ENCODE measurements at places on chromosomes 12 and 14.

- DNase-seq, result no peak
These were observed 219.2 kb upstream of the SSTR1 start for GRCh38 chr14:37988472-37988871.

DNA sequence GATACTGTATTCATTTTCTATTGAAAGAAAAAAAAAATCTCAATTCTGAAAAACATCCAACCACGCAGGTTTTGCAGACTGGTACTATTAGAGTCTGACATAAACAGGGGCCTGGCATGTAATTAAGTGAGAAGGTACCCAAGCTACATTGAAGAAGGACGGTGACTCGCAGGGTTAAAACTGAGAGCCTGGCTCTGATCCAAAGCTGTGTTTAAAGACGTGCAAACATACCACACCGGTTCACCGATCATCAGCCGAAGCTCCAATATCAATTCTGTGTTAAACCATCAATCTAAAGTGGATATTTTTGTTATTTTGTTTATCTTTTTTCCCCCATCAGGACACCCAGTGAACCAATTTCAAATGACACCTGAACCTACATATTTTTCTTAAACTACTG lies 108.1 kb upstream of the DIO3 start:
- DNase-seq, result no peak

DNA sequence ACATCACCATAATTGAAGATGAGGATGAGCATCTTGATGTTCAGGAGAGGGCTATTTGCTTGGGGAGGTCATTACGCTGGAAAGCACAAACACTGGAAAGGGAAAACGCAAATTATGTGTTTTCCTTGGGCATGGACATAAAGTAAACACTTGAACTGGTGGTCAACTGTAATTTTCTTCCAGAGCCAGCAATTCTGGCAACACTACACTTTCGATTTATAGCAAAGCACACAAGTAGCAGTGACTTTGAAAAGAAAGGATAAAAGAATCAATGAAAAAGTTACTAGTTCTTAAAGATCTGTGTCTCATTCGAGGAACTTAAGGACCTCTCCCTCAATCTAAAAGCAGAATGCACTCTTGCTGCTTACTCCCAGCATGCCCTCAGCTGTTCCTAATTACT lies 2.2 kb downstream of the CLEC14A start:
- no peak for DNase-seq

- DNase-seq, result no peak
These were observed 197.8 kb upstream of the FRMD6 start for GRCh38 chr14:51453869-51454268.

GRCh38 chr14:54805070-54805444 lies 97.6 kb downstream of the GCH1 start:
- DNase-seq, result no peak

GRCh38 chr12:99436584-99436983 lies 211.0 kb upstream of the GARIN6 start:
- no peak for DNase-seq

GRCh38 chr12:52587563-52587962 lies 13.7 kb downstream of the KRT72 start:
- no peak for DNase-seq

DNA sequence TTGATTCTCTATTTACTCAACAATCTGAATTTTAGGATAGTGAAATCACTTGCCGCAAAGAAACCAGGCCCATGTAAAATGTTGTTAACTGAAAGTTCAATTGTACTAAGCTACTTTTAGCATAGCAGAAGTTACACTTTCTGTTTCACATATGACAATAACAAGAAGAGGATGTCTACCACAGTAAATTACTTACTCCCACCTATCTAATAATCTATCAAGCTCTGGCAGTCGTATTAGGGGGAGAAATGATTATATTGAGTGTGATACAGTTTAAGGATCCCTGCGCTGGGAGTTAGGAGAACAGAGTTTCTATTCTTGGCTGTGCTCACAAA lies 66.5 kb upstream of the CAND1 start:
- DNase-seq, result no peak

- no peak for DNase-seq
These were observed 27.3 kb downstream of the SFSWAP start for GRCh38 chr12:131738196-131738595.

DNA sequence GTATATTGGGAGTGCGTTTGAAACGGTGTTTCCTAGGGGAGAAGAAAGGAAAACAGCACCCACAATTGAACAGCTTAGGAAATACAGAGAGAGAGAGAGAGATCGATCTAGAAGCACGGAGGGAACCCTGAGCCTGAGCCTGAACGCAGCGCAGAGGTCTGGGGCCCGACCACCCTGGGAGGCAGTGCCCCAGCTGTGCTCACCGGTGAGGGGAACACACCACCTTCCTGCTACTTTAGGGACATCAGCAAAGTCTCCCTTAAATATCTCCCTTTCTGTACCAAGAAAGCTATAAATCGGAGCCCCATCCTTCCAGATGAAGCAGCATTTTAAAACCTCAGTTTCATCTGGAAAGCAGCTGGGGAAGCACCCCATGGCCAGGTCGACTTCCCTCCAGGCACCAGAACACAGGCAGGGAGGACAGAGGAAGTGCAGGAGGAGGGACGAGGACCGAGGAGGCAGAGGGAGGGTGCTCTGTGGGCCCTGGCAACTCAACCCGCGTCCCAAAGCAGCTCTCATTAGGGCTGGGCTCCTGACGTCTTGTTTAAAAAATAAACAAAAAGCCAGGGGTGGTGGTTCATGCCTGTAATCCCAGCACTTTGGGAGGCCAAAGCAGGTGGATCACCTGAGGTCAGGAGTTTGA lies 12.2 kb downstream of the RIMBP2 start:
- no peak for DNase-seq

DNA sequence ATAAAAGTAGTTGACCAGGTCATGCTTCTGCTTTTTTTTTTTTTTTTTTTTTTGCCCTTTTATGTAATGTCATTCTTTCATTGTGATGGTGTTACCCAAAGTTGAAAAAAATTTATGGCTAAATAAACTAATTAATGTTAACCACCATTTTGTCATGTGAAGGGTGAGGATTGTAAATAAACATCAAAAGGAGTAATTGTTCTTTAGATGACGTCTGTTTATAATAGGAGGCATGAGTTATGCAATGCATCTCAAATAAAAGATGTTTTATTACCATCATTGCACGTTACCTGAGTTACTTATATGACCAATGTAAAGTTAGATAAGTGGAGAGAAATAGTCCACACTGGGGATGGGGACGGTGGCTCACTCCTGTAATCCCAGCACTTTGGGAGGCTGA lies 349.9 kb upstream of the PDE3A start:
- no peak for DNase-seq

GRCh38 chr12:52759218-52759617 lies 17.9 kb downstream of the KRT76 start:
- DNase-seq, result no peak

- DNase-seq, result no peak
These were observed 3.3 kb downstream of the FLRT2 start for GRCh38 chr14:85533023-85533860.

- no peak for DNase-seq
These were observed 78.9 kb upstream of the CCND2 start for GRCh38 chr12:4194668-4195067.

- no peak for DNase-seq
These were observed 35.1 kb downstream of the ARL1 start for GRCh38 chr12:101372431-101372830.

- DNase-seq, result no peak
These were observed 41.9 kb downstream of the SLC38A4 start for GRCh38 chr12:46783871-46784270.

- DNase-seq, result peak; percentile 31
These were observed 1.5 kb downstream of the SLC8B1 start for GRCh38 chr12:113333418-113333750.

GRCh38 chr12:48980389-48980952 lies 2.3 kb downstream of the WNT1 start:
- DNase-seq, result no peak

GRCh38 chr14:77327111-77327510 lies 6.3 kb downstream of the GSTZ1 start:
- no peak for DNase-seq

GRCh38 chr14:70077720-70078119 lies 111.0 kb downstream of the SLC8A3 start:
- no peak for DNase-seq

DNA sequence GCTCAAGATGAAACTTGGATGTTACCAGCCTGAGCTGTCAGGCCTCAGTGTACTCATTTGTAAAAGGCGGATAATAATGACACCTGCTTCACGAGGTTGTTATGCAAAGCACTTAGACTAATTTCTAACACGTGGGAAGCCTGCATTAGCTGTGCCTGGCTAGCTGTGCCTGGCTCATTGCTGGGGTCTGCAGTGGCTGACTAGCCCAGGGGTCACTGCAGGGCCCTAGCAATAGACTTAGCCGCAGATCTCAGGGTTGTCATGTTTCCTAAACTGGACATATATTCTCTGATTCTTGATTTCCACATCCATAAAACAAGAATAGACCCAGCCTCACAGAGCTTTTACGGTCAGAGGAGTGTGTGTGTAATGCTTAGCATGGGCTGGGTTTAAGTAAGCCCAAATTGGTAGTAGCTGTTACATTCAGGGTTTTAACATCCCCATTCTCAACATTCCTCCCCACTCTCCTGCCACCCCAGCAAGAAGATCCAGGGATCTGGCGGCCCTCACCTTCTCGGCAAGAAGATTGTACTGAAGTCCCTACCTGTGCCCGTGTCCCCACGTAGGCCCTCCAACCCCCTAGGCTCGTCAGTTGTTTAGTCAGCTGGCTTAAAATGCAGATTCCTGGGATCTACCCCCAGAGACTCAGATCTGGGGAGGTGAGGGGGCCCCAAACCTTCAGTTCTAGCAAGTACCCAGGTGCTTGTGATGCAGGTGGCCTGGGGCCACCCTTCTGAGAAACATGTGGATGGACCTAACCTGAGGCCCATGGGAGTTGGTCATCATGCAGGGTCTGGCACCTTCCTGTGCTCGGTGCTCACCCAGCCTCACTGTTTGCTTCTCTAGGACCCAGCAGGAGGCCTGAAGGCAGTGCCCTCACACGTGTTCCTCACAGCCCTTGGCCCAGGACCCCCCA lies 8.6 kb downstream of the NR4A1 start:
- no peak for DNase-seq

DNA sequence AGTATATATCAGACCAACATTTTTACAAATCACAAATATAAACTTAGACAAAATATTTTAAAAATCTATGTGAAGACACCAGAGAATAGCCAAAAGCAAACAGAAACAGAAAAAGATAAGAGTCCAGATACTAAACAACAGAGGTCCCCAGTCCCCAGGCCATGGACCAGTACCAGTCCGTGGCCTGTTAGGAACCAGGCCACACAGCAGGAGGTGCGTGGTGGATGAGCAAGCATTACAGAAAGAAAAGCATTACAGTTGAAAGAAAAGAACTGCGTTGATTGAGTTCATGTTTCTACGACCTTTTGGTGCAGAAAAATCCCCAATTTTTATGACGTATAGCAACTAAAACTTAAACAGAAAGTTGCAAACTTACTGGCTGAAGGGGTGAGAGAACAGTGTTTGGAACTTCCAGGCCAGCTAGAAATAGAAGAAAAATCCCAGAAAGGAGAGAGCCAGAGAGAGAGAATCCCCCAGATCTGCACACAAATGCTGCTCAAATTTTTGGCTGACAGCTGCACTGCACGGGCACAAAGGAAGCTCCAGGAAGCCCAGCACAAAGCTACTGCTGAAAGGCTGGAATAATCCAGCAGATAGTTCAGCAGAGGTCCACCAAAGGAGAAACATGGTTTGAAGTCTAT lies 159.6 kb upstream of the C14orf180 start:
- DNase-seq, result no peak

GRCh38 chr12:57896434-57897201 lies 44.7 kb upstream of the ATP23 start:
- DNase-seq, result peak; percentile 70

DNA sequence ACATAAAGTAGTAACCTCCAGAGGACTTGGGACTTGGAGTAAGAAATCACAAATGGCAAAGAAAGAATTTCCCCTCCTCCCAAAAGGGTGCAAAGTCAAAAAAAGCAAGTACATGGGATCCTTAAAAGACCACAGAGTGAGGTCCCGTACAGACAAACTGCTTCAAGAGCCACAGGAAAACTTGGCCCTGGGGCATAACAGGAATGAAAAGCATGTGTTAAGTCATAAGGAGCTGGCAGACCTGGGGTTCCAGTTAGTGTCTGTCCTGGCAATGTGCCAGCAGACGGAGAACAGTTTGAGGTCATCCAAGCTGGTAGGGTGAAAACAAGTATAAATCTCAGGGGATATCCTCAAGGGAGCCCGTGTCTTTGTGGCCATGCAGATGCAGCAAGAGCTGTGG lies 73.2 kb downstream of the HSD17B6 start:
- no peak for DNase-seq

DNA sequence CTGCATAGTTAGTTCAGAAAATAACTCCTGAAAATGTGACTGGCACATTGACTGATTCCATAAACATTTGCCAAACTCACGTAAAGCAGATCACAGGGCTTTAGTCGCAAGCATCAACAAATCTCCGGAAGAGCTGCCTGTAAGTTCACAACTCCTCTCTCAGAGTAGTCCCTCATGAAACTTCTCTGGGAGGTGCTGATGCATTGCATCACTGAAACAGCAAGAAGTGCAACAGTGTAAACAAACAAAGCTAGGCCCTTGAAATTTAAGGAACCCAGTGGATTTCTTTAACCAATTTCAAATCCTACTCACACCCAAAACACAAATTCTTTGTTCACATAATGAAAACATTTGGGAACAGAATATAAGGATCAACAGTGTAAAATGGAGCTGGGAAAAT lies 1691.7 kb upstream of the FLRT2 start:
- DNase-seq, result no peak

DNA sequence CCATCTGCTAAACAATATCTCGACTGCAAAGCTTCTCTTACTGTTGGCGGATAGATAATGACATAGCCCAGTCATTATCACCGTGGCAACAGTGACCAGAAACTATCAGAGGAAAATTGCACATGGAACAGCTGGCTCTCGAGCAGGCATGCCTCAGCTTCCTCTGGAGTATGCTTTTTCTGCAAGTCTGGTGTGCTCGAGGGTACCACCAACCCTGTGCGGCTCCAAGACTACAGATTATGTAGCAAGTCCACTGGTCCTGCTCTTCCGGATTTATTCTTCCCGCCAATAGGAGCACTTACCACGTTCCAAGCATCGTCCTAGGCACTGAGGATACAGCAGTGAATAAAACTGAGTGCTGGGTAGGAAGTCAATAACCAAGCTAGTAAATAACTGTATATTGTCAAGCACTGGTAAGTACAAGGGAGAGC lies 1.4 kb upstream of the GLRX5 start:
- DNase-seq, result peak; percentile 78

- DNase-seq, result no peak
These were observed 58.9 kb downstream of the NCOR2 start for GRCh38 chr12:124508381-124509079.

All from RKO (cell line).